ENCODE measurements at places on chromosomes 12 and 14. TPM values are rescaled to one million over a fixed set of nuclear protein-coding genes. Genes with fewer than 3 reads are reported as not detected.
A peak's percentile ranks its signal among the peaks of the same experiment; 100 is the strongest.

- H3K36me3 ChIP-seq: no peaks in the 10 kb centered on the region
- DNase-seq: peak; percentile 86
- H3K27me3 ChIP-seq: peaks cover 23% of the 10 kb centered on the region
Observed at GRCh38 chr14:58166005-58166983, 14.3 kb upstream of the ARMH4 start.

- H3K36me3 ChIP-seq: peaks cover 10% of the 10 kb centered on the region
- peaks cover 12% of the 10 kb centered on the region for H3K4me1 ChIP-seq
- H3K27ac ChIP-seq: no peak overlapping the region
- DNase-seq: no peak
- H3K27me3 ChIP-seq: peaks cover 47% of the 10 kb centered on the region
Observed at GRCh38 chr12:62627181-62627580, 160.6 kb downstream of the MON2 start.

GRCh38 chr12:101925935-101926334 is 48.6 kb downstream of the DRAM1 start:
- peaks cover 18% of the 10 kb centered on the region for H3K4me1 ChIP-seq
- no peaks in the 10 kb centered on the region for H3K27me3 ChIP-seq
- peak overlapping the region; percentile 54 for H3K27ac ChIP-seq
- H3K4me3 ChIP-seq: no peak overlapping the region
- DNase-seq: no peak

Gene KCNC2
- total RNA-seq: not detected

Gene NANOG
- total RNA-seq: not detected
